Neural progenitor cell (in vitro differentiated cells): ENCODE measurements at places on chromosomes 2 and 18.

GRCh38 chr2:222283634-222284033 is 15.2 kb downstream of the PAX3 start:
- peaks cover 43% of the 10 kb centered on the region for H3K4me1 ChIP-seq
- peak; percentile 90 for DNase-seq
- peak overlapping the region; percentile 52 for H3K27ac ChIP-seq
- H3K4me3 ChIP-seq = peak overlapping the region; percentile 22
- H3K36me3 ChIP-seq = no peaks in the 10 kb centered on the region

DNA sequence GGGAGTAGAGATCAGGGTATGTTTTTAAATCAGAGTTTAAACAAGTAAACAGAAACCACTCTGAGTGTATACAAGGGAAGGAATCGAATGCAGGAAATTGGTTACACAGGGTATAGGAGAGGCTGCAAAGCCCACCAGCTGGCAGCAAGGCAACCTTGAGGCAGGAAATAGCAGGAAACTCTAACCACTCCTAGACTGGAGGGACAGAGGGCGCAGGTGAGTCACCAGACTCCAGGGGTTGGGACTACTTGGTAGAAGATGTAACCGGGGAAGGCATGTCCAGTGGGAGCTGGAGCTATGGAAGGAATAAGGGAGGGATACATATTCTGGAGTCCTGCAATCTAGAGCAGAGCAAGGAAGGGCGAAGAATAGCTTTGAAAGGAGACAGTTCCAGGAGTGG is 152.3 kb downstream of the MEIS1 start:
- H3K27me3 ChIP-seq = peaks cover 45% of the 10 kb centered on the region
- no peak overlapping the region for H3K27ac ChIP-seq
- H3K4me3 ChIP-seq = no peak overlapping the region
- H3K36me3 ChIP-seq = no peaks in the 10 kb centered on the region
- DNase-seq = peak; percentile 63

DNA sequence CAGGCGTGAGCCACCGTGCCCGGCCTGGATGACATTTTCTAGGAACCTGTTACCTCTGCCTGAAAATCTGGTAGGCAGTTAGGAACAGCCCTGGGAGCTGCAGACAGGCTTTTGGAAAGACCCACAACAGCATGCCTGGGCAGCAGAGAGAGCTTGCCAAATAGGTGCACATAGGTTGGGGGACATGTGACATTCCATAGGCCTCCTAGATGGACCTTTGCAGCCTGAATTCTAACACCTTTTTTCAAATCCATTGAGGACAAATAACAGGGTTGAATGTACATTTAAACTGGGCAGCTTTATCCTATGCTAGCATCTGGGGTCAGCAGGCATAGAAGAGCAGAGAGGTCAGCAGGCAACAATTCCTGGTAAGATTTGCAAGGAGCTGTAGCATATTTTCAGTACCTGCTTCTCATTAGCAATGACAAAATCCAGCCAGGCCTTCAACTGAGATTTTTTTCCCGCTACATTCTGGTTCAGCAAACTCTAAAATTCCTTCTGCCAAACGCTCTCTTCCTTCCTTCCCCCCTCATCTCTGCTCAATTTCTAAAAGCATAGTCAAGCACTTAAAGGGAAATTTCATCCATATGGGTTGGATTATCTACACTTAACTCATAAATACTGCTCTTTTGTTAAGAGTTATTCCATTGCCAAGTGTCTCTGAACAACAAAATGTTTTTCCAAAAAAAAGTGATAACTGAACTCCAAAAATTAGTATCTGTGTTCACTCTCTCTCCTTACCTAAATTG is 75.2 kb downstream of the SOWAHC start:
- no peak overlapping the region for H3K27ac ChIP-seq
- no peak for DNase-seq
- H3K36me3 ChIP-seq = no peaks in the 10 kb centered on the region
- H3K4me3 ChIP-seq = no peak overlapping the region

- DNase-seq = no peak
- no peak overlapping the region for H3K4me3 ChIP-seq
- H3K36me3 ChIP-seq = no peaks in the 10 kb centered on the region
- no peaks in the 10 kb centered on the region for H3K4me1 ChIP-seq
- H3K27ac ChIP-seq = no peak overlapping the region
Observed at GRCh38 chr18:37432436-37433195, 133.0 kb downstream of the CELF4 start.

- H3K4me3 ChIP-seq = no peak overlapping the region
- no peaks in the 10 kb centered on the region for H3K27me3 ChIP-seq
- no peak overlapping the region for H3K27ac ChIP-seq
- no peaks in the 10 kb centered on the region for H3K36me3 ChIP-seq
- no peak for DNase-seq
- H3K4me1 ChIP-seq = peaks cover 21% of the 10 kb centered on the region
Observed at GRCh38 chr2:238104691-238105371, 4.7 kb downstream of the ESPNL start.

- H3K4me1 ChIP-seq = peaks cover 38% of the 10 kb centered on the region
- peaks cover 88% of the 10 kb centered on the region for H3K27me3 ChIP-seq
- no peak overlapping the region for H3K4me3 ChIP-seq
- H3K27ac ChIP-seq = no peak overlapping the region
- no peak for DNase-seq
Observed at GRCh38 chr2:66448136-66448991, 13.4 kb downstream of the MEIS1 start.

GRCh38 chr2:55618275-55619055 is 1.0 kb upstream of the PPP4R3B start:
- DNase-seq = peak; percentile 67
- H3K27me3 ChIP-seq = no peaks in the 10 kb centered on the region
- H3K4me3 ChIP-seq = peak overlapping the region; percentile 97
- peaks cover 24% of the 10 kb centered on the region for H3K4me1 ChIP-seq

DNA sequence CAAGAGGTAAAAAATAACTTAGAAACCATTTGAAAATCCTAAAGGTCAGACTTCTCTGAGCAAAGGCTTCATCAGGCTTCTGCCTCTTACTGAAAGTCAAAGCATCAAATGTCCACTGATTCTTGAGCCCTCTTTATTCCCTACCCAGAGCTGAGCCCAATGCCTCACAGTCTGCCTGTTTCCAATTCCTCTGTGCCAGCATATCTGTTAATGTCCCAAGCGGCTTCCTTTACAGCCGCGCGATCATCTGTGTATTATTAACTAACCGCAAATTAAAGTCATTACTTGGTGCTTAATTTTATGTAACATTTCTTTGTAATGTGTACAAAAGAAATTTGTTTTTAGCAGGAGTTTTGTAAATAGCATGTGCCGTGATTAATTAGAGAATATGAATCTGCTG is 418.8 kb upstream of the HNRNPA3 start:
- no peaks in the 10 kb centered on the region for H3K4me1 ChIP-seq
- no peak overlapping the region for H3K4me3 ChIP-seq
- no peaks in the 10 kb centered on the region for H3K36me3 ChIP-seq

- H3K27me3 ChIP-seq = no peaks in the 10 kb centered on the region
- no peak overlapping the region for H3K4me3 ChIP-seq
- no peak for DNase-seq
Observed at GRCh38 chr2:4670331-4670730, 967.0 kb downstream of the DCDC2C start.

DNA sequence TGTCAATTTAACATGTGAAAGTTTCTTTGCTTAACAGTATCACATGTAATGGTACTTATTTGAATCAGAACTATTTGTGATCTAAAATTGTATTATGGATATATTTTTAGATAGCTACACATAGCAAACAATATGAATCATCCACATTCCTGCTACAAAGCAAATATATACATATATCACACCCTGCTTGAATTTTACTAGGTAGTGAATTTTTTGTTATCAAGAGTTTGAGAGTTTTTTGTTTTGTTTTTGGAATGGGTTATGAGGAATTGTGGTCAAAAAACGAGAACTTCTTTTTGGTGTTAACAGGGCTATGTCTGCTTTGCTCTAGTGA is 635.7 kb downstream of the NRXN1 start:
- H3K27me3 ChIP-seq = no peaks in the 10 kb centered on the region
- H3K36me3 ChIP-seq = no peaks in the 10 kb centered on the region
- no peak overlapping the region for H3K27ac ChIP-seq
- DNase-seq = no peak

GRCh38 chr2:33559328-33559727 is 39.8 kb downstream of the FAM98A start:
- no peaks in the 10 kb centered on the region for H3K27me3 ChIP-seq
- H3K4me1 ChIP-seq = no peaks in the 10 kb centered on the region
- DNase-seq = no peak
- no peak overlapping the region for H3K27ac ChIP-seq

- no peak for DNase-seq
- H3K27me3 ChIP-seq = no peaks in the 10 kb centered on the region
- no peaks in the 10 kb centered on the region for H3K36me3 ChIP-seq
- H3K27ac ChIP-seq = no peak overlapping the region
Observed at GRCh38 chr2:101327863-101328394, 19.4 kb upstream of the RNF149 start.

DNA sequence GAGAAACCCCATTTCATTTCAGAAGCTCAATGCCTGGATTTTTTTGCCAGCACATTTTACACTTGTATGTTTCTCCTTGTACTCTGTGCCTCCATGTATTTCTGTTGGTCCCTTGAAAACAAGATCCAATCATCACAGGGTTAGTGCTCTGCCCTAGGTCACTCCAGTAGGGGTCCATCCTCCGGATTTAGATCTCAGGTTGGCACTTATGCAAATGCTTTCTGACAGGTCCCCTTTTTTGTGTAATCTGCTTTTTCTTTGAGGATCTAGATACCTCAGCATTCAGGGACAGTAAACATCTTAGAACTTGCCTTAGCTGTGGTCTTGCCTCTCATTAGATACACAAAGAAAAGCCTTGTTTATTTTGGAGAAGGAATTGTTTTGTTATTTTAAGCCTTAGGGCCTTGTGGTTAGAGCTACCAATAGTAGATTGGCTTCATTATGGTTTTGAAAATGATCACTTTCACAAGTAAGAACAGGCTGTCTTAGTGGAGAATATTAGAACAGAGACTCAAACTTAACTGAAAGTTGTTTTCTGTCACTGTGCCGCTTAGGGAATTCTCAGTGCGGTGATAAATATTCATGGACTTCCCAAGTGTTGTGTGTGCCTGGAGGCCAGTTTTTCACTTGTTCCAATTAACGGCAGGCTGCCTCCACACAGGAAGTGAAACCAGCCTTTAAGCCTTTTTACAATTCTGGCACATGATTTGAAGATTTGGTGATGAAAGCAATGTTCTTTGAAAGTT is 7.8 kb downstream of the MERTK start:
- peak; percentile 43 for DNase-seq
- H3K4me1 ChIP-seq = peaks cover 54% of the 10 kb centered on the region
- no peaks in the 10 kb centered on the region for H3K27me3 ChIP-seq
- H3K4me3 ChIP-seq = no peak overlapping the region
- H3K36me3 ChIP-seq = no peaks in the 10 kb centered on the region

GRCh38 chr2:47134386-47135090 is 20.6 kb downstream of the STPG4 start:
- H3K4me1 ChIP-seq = no peaks in the 10 kb centered on the region
- H3K27me3 ChIP-seq = no peaks in the 10 kb centered on the region
- no peak overlapping the region for H3K4me3 ChIP-seq
- no peaks in the 10 kb centered on the region for H3K36me3 ChIP-seq

GRCh38 chr18:59072727-59073421 is 66.8 kb upstream of the SEC11C start:
- H3K27ac ChIP-seq = no peak overlapping the region
- no peaks in the 10 kb centered on the region for H3K4me1 ChIP-seq
- no peak for DNase-seq
- no peak overlapping the region for H3K4me3 ChIP-seq

- H3K4me1 ChIP-seq = no peaks in the 10 kb centered on the region
- H3K27me3 ChIP-seq = no peaks in the 10 kb centered on the region
- H3K36me3 ChIP-seq = no peaks in the 10 kb centered on the region
- no peak overlapping the region for H3K27ac ChIP-seq
Observed at GRCh38 chr2:62142054-62142453, 53.9 kb upstream of the B3GNT2 start.

DNA sequence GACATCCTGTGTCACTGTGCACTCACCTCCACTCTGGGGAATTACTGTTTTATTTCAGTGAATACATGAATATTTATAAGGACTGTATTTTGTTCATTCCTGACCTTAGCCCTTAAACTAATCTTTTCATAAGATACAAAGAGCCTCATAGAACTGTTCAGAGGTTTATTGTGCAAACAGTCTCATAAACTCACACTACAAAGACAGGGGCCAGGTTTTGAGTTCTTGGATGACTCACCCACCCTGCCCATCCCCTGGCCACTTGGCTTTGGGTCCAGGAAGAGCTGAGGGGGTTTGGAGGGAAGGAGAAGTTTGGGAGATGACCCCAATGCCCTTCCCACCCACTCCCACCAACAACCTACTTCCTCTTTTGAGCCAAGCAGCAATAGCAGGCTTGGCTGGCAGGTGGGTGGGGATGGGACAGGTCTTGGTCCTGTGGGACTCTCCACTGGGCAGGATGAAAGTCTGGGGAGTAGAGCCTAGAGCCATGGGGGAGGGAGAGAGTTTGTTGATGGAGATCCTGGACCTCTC is 43.1 kb upstream of the IL1R2 start:
- H3K4me1 ChIP-seq = no peaks in the 10 kb centered on the region
- no peak overlapping the region for H3K4me3 ChIP-seq
- DNase-seq = no peak
- no peaks in the 10 kb centered on the region for H3K36me3 ChIP-seq

DNA sequence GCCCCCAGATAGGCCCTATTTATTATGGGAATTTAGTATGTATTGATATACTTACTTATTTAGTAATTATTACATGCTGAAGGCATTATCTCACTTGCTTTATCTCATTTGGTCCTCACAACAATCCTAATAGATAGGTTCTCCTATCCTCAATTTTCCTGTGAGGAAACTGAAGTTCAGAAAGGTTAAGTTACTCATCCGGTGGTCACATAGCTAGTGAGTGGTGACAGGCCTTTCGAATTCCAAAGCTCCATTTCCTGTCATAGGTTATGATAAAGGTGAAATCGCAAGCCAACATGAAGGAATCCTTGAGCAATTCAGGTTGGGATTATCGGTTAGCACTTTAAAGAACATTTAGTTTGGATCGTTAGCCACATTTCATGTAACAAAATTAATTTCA is 33.3 kb downstream of the NAB1 start:
- H3K27me3 ChIP-seq = no peaks in the 10 kb centered on the region
- no peak for DNase-seq
- no peak overlapping the region for H3K27ac ChIP-seq
- peaks cover 12% of the 10 kb centered on the region for H3K4me1 ChIP-seq
- H3K36me3 ChIP-seq = peaks cover 4% of the 10 kb centered on the region

DNA sequence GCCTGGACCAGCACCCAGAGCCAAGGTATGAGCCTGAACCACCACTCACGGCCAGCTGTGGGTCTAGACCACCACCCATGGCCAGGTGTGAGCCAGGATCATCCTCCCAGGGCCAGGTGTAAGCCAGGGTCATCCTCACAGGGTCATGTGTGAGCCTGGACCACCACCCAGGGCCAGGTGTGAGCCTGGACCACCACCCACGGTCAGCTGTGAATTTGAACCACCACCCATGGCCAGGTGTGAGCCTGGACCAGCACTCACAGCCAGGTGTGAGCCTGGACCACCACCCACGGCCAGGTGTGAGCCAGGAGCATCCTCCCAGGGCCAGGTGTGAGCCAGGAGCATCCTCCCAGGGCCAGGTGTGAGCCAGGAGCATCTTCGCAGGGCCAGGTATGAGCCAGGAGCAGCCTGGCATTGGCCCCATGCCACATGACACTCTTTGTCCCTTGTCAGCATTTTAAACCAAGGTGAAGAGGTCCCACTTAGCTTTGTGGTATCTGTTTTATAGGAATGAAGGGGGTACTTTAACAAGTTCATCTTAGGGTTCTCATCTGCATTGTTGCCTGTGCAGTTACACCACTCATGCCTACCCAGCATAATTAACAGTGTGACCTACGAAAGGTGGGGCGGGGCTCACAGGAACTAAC is 71.2 kb downstream of the AGAP1 start:
- no peaks in the 10 kb centered on the region for H3K27me3 ChIP-seq
- no peaks in the 10 kb centered on the region for H3K36me3 ChIP-seq
- H3K4me3 ChIP-seq = no peak overlapping the region
- peaks cover 17% of the 10 kb centered on the region for H3K4me1 ChIP-seq
- DNase-seq = no peak
